ENCODE measurements at places on chromosomes 5 and 9. TPM values are rescaled to one million over a fixed set of nuclear protein-coding genes. Genes with fewer than 3 reads are reported as not detected.

DNA sequence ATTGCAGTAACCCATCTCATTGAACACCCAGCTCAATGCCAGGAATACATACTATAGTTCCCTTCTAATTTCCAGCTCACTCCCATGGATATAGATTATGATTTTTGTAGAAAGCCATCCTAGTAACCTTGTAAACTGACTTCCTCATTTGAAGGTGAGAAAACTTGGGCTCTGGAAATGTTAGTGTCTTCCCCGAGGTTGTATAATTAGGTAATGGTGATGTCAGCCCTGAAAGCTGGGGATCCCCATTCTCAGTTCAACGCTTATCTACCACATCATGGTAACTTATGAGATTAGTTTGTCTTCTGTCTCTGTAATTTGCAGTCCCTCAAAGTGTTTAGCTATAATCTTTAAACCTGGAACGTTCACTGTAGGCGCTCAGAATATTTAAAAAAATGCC, 34.6 kb upstream of the PTCH1 start:
- DNase-seq: no peak

- no peak for DNase-seq
These were observed 2.9 kb downstream of the TNIP1 start for GRCh38 chr5:151077967-151078366.

GRCh38 chr9:94178927-94179326, 80.2 kb upstream of the ZNF169 start:
- DNase-seq: no peak

DNA sequence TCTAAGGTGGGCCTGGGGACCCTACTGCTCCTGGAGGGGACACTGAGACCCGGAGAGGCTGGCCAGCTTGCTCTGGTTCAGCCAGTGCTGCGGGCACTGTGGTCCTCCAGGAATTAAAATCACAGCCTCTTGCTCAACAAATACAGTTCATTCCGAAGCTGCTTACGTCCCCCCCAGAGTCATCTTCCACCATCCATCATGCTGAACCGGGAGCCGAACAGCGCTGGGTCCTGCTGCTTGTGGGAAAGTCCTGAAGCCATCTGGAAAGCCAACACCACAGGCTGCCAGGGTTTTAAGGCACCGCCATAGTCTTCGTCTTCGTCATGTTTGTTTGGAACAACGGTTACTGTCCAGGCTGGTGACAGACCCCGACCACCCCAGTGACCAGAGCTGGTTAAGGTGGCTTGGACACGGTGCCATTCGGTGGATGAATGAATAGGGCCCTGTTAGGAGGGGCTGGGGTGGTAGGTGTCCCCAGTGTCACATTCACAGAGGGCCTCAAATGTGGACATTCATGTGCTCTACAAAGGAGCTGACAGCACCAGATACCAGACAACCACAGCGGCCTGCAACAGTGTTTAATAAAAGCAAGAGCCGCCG, 81.6 kb upstream of the PHYKPL start:
- no peak for DNase-seq

- DNase-seq: no peak
These were observed 35.8 kb upstream of the CDH6 start for GRCh38 chr5:31157720-31158119.

Gene MOB3B
- total RNA-seq: 6.2 TPM

Gene ITK
- 0.16 TPM for total RNA-seq

Measured in occipital lobe (tissue), 3 donors.